ENCODE measurements at places on chromosomes 16 and 17.

DNA sequence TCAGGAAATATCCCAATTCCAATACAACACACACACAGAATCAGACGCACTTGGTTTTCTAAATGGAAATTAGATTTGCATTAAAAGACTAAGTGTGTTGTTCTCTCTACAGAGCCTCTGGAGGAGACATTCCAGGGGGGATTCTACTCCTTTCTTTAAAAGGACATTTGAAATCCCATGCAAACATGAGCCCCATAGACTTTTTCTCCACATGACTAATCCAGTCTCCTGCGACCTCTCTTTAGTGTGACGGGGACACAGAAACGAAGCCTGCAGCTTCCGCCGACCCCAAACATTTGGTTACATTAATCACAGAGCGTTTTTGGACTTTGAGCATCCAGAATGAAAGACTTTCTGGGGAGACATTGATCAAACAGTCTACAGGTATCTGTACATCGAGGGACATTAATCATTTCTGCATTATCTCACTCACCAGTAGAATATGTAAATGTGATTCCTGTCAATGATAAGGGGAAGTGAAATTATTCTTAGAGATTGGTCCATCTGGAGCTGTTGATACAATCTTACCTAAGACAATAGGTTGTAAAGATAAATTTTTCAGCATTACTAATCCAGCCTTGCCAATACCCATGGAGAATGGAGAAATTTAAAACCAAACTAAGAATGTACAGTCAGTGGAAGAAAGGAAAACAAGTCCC, 103.4 kb upstream of the IRX3 start:
- DNase-seq = no peak

DNA sequence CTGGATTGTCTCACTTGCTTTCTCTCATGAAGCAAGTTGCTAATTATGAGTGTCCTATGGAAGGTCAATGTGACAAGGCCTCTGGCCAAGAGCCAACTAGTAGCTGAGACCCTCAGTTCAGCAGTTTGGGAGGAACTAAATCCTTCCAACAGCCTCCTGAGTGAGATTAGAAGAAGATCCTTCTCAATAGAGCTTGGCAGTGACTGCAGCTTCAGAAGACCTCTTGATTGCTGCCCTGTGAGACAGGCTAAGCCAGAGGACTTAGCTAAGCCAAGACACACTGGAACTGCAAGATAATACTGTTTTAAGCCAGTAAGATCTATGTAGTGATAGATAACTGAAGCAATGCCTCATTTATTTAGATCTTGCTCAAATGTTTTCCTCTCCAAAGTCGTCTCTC, 34.3 kb downstream of the PCTP start:
- no peak for DNase-seq

- DNase-seq = no peak
Measured at GRCh38 chr16:87436225-87437172, 44.4 kb downstream of the MAP1LC3B start.

DNA sequence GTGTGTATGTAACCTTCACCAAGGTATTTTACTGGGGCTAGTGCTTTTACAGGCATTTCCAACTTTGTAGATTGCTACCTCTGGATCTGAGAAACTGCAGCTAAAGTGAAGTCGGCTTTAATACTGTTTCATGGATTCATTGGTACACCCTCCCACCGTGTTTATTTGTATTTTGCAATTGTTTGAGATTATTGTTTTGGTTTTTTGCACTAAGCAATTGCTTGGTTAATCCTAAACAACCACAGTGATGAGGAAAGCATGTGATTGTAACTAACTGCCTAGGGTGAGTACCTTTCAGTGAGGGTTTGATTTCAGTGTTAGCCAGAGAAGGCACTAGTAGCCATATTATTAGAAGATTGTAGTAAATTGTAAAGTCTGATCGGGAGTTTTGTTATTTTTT, 3.3 kb downstream of the LUC7L3 start:
- no peak for DNase-seq

DNA sequence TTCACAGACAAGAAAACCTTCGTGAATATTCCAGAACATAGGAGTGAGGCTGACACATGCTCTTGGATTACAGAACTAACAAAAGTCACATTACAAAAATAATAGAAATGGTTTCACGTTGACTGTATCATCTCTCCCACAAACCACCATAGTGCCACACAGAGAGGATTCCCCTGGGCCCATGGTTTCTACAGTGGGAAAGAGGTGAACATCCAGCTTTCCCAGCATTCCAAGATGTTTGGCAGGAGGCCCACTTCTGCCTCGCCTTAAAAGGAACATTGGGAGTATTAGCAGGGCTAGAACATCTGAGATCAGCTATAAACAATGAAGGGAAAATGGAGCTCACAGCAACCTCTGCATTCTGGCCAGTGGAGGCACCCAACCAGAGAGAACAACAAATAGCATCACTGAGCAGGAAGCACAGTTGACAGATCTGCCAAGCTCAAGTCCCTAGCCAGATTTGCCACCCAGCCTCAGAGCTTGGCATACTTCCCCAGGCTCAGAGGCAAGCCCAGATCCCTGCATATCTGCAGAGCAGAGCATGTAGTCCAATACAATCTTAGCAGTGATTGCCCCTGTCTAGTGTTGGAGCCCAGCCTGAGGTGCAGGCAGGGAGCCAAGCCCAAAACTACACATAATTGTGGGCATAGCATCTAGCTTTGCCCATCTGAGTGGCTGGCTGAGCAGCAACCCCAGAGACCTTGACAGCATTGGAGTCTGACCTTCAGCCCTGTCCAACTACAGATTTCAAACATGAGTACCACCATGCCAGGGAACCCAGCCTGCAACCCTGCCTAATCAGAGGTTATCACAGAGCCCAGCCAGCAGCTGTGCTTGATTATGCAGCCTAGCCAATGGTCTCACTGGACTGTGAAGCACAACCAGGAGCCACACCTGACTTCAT, 260.4 kb downstream of the CEP112 start:
- DNase-seq = no peak

- no peak for DNase-seq
Measured at GRCh38 chr17:31654936-31655335, 204.1 kb downstream of the COPRS start.

- DNase-seq = no peak
Measured at GRCh38 chr16:17358355-17358754, 112.4 kb downstream of the XYLT1 start.

GRCh38 chr17:78889531-78889930, 13.5 kb downstream of the CEP295NL start:
- DNase-seq = no peak

GRCh38 chr16:68040506-68041288, 17.6 kb downstream of the DUS2 start:
- peak; percentile 42 for DNase-seq

DNA sequence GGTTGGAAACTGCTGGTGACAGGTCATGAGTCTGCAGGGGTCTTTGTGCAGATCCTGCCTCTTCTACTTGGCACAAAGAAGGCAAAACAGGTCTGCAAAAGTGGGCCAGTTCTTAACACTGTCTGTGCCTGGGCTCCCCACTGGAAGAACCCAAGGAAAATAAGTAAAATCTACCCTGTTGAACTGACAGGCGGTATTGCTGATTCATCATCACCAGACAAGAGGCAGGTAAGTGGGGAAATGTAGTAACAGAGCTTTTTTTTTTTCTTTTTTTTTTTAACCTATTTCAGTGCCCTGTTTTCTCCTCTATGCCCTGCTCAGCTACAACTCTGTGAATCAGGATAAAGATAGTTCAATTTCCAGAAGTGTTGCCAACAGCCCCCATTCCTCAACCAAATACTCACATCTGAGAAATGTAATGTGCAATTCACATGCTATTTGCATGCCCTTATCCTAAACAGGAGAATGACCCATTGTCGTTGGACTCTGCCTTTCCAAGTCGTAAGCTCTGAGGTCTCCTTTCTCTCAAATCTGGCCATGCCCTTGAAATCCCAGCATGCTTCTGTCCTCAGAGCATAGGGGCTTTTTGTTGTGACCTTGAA, 237.0 kb downstream of the SOX9 start:
- no peak for DNase-seq

DNA sequence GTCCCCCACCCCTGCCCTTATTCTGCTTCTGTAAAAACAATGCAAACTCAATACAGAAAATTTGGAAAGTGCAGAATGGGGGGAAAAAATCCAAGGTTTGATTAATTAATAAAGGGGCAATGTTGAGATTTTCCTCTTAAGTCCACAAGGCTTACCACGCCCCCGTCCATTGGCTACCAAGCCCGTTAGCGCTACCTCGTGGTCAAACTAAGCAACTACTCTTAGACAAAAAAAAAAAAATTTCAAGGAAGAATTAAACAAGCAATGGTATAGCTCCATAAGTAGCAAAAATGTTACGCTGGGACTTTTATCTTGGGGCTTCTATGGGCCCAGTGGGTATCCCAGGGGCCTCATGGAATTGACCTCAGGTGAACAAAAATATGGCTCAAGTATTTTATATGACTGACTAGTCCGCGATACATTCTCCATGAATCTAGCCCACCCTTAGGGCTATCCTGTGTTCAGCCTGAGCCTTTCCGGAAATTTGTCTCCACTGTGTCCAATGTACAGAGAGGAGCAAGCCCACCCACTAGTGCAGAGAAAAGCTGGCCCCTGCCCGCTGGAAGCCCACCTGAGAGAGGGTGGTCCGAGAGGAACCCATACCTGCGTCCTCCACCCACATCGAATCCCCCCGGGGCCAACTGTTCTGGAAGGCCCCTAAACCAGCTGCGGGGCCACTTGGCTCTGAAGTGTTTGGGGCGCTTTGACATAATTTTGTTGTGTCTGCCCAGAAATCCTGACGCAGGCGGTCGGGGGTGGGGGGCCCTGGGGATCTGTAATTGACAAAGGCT, 19.1 kb upstream of the TEX2 start:
- no peak for DNase-seq

- DNase-seq = no peak
Measured at GRCh38 chr16:13951611-13952010, 31.7 kb downstream of the ERCC4 start.

GRCh38 chr16:80280557-80280956, 260.2 kb upstream of the DYNLRB2 start:
- DNase-seq = no peak

- DNase-seq = no peak
Measured at GRCh38 chr16:14289692-14290340, 218.7 kb downstream of the MRTFB start.

- no peak for DNase-seq
Measured at GRCh38 chr17:66767154-66767933, 67.6 kb upstream of the CACNG5 start.

GRCh38 chr17:45302649-45303173, 14.1 kb downstream of the MAP3K14 start:
- DNase-seq = no peak

DNA sequence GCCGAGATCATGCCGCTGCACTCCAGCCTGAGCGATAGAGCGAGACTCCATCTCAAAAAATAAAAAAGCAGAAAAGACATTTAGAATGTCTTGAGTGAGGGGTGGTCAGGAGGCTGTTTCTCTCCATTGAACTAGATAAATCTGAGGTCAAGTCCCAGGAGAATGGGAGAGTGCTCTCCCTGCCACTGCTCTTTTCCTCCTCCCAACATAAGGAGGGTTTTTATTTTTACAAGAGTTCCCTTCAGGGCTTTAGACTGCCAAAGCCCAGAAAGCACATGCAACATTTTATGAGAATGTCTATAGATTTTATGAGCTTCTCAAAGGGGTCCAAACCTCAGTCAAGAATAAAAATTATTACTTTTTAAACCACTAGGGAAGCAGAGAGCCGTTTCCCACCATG, 1.6 kb downstream of the RND2 start:
- DNase-seq = no peak

GRCh38 chr16:88713568-88714419, 7.5 kb downstream of the CTU2 start:
- no peak for DNase-seq

DNA sequence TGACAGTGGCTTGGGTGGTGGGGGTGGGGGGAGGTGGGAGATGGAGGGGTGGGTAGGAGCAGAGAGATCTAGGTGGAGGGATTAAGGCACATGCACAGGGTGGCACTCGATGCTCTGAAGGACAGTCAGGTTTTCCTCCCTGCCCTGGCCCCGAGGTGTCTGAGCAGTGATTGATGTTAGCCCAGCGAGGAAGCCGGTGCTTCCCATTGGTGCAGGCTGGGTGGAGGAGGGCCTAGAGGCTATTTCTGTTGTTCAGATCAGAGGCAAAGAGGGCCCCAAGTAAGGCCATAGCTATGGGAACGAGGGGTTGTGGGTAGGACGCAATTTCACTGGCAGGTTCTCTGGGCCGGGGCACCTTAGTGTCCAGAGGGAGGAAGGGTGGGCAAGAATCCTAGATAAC, 23.1 kb downstream of the CACNA1G start:
- DNase-seq = no peak

GRCh38 chr17:17029938-17030337, 12.3 kb upstream of the MPRIP start:
- DNase-seq = no peak

Measured in C1 segment of cervical spinal cord (tissue), 14 donors.